Karpas-422 (cell line): ENCODE measurements at places on chromosomes 12 and 14. TPM values are rescaled to one million over a fixed set of nuclear protein-coding genes. Genes with fewer than 3 reads are reported as not detected.
A peak's percentile ranks its signal among the peaks of the same experiment; 100 is the strongest.

GRCh38 chr14:85413836-85414526 is 116.0 kb upstream of the FLRT2 start:
- no peak for DNase-seq

DNA sequence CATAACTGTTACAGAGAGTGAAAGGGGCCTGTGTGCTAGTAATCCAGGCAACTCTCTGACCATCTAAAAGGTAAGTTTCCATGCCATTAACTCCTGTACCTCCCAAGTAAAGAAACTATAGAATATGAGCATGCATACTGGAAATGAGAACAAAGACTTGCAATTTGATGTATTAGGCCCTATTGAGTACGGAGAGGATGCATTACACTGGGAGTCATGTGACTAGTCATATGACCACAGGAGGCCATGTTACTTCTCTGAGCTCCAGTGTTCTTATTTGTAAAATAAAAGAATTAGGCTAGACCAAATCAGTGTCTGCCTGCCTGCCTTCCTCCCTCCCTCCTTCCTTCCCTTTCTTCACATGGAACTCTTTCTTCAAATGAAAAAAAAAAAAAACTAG is 440.1 kb upstream of the CCDC196 start:
- peak; percentile 44 for DNase-seq

Gene SIX6
- total RNA-seq, result not detected in 2 replicates

Gene MGAT4C
- total RNA-seq, result not detected in 2 replicates

Gene CLEC12A
- not detected in 2 replicates for total RNA-seq
